CMK (cell line): ENCODE measurements at places on chromosomes 1 and 21.

- no peak for DNase-seq
These were observed 69.3 kb downstream of the XCL1 start for GRCh38 chr1:168645721-168646120.

GRCh38 chr1:227880342-227880924 lies 65.0 kb downstream of the PRSS38 start:
- DNase-seq = no peak

DNA sequence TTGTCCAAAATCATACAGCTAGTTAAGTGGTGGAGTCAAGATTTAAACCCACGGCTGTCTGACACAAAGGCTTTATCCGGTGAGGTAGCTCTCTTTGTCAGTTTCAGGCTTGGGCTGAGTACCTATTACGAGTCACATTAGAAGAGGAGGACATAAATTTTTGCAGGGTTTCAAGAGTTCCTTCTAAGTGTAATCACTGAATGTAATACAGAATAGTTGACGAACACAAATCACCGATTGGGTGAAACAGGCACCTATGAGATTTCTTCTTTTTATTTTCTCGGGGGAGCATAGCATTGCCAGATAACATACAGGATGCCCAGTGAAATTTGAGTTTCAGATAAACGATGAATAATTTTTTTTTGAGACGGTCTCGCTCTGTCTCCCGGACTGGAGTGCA lies 847 bp downstream of the PSMD4 start:
- DNase-seq = no peak

DNA sequence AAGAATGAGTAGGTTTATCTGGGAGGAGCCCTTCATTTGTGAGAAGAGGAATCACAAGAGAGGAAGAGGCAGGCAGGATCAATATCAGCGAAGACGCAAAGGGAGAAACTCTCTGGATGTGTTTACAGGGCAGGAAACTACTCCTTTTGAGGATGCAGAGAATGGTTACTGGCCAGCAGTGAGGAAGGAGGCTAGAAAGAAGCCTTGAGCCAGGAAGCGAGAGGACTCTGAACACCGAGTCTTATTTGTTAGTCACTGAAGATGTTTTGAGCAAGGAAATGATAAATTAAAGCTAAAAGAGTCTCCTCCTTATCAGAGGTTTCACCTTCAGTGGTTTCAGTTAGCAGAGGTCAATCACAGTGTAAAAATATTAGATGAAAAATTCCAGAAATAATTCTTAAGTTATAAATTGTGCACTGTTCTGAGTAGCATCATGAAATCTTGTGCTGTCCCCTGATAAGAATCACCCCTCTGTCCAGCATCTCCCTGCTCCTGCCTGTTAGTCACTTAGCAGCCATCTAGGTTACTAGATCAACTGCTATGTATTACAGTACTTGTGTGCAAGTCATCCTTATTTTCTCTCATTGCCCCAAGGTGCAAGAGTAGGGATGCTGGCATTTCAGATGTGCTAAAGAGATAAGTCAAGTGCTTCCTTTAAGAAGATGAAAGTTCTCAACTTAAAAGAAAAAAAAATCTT lies 43.5 kb downstream of the WLS start:
- DNase-seq = no peak

DNA sequence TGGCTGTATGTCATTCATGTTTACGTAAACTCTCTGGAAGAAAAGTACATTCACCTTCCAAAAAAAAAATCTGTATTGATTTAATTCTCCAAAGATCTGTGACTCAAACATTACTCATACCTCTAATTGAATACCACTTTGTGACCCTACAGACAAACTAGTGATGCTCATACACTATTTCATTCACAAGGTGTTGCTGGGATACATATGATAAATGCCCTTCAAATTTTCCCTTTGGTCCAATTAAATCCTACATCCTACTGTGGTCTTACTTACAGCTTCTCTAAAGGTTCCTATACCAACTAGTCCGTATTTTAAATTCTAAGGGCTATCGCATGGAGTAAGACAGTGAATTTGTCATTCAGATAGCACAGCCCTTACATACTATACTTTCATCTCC lies 26.8 kb upstream of the CADM3 start:
- DNase-seq = no peak

GRCh38 chr1:50271968-50272578 lies 151.2 kb downstream of the DMRTA2 start:
- no peak for DNase-seq

DNA sequence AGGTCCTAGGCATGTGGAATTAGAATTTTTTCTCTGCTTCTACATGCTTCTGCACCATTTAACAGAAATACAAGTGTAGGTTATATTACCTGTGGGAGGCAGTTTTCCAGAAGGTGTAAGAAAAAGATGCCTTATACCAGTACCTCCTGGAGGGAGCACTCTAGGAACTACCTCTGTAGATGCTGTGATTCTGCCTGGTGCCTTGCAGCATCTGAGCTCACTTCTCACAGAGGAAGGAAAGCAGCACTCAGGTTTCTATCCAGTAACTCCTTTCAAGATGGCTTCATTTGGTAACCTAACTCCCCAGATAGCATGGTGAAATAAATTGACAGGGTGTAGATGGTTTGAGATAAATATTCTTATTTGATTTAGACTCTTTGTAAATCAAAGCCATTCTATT lies 50.3 kb downstream of the GIPC2 start:
- DNase-seq = no peak

DNA sequence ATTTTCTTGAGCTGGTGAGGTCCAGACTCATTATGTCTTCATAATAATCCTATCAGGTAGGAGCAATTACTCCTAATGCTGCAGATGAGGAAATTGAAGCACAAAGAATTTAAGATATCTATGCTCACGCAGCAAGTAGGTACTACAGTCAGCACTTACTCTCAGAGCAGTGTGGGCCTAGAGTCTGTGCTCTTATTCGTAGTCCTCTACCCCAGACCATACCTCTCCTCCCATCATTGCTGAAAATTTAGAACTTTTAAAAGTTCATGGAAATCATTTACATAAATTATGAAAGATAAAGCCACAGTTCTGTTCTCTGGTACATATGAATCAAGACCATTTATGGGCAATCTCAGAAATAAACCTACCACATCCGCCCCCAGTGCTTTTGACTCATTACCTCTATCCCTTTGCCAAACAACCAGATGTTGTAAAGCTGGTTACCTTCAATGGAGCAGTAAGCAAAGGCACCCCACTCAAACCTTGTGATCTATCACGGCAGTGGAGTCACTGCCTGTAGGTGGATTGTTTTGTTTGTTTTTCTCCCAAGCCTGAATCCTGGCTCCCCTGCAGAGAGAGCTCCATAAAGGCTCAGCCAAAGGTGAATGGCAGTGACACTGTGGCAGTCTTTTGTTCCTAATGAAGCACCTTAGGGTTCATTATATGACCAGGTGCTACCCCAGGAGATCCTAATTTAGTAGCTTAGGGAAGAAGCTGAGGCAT lies 20.9 kb upstream of the MAN1A2 start:
- DNase-seq = no peak

- no peak for DNase-seq
These were observed 6.6 kb upstream of the DOP1B start for GRCh38 chr21:36149788-36150711.

DNA sequence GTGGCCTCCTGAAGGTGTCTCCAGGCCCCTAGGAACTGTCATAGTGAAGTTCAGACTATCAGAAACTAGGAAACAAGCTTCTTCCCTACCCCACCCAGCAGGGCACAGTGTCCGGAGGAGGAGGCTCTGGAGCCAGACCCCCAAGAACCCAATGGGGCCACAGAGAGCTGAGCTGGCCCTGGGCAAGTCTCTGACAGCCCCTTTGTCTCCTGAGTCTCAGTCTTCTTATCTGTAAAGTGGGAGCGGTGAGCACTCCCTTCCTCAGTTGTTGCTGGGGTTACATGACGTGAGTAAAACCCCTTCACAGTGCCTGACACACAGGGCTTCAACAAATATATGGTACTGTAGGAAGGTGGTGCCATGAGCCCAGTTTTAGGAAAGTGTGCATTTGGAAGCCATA lies 675.8 kb downstream of the MATN1 start:
- no peak for DNase-seq

GRCh38 chr1:77271852-77272580 lies 9.8 kb upstream of the AK5 start:
- no peak for DNase-seq

- DNase-seq = no peak
These were observed 285.1 kb downstream of the CACNA1E start for GRCh38 chr1:181768211-181768929.

DNA sequence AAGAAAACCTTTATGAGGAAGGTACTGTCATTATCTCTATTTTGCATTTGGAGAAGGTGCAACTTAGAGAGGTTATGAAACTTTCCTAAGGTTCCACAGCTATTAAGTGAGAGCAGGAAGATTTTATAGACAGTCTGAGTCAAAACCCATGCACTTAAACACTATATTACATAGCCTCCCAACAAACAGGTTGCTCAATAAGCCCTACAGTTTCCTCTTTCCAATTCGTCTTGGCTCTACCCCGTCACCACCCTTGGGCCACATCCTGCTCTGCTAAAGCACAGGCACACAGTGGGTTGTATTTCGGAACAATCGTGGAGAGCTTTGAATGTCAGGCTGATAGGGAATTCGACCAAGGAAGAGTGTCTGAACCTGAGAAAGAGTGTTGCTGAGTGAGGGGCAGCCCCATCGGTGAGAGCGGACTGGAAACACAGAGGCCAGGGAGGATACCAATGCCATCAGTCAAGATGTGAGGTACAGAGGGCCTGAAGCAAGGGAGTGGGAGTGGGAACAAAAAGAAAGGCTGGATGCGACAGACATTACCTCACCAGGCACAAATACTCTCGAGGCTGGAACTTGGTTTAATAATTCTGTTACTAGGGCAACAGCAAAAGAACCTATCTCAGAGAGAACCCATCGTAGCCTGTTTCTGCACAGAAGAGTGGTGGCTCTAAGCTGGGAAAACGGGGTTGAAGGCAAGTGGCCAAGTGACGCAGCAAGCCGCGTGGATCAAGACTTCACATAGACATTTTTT lies 6.3 kb upstream of the LRRC52 start:
- no peak for DNase-seq

DNA sequence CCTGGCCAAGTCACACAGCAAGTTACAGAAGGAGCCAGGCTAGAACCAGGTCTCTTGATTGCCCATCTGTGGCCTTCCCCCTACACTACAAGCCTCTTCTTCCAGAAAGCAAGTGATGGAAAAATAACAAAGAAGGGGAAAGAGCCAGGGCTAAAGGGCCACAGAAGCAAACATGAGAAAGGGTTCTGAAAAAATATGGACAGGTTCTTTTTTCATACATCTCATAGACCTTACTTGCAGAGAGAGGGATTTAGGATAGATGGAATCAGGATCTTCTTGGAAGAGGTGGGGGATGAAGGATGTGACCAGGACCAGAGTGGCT lies 3.2 kb downstream of the RHBG start:
- no peak for DNase-seq

DNA sequence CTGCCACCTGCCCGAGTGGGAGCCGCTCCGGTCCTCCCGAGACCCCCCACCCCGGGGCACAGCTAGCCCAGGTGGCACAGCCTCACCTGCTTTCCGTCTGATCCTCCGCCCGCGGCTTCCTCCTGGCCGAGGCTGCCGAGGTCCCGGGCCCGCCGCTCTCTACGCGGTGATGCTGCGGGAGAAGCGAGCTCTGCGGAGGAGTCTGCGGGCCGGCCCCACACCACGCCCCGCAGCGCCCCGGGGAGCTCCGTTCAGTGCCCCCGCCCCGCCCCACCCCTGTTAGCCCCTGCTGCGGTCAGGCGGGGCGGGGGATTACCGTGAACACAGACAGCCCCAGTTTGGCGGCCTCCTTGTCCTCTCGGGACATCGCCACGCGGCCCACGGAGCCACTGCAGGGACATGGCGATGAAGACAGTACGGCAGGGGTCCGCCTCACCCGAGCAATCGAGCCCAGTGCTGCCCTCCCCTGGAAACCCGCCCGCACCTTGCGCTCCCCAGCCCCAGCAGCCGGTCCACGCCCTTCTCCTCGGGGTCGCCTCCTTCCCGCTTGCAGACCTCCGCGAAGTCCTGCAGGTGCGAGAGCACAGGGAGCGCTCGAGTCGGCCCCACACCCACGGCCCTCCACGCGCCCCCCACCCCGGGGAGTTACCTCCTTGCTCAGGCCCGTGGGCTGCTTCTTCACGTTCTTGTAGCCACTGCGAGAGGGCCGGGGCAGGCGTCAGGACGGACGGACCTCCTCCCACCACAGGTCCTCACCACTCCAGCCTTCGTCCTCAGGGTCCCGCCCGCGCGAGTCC lies 933 bp downstream of the C1orf35 start:
- no peak for DNase-seq
